ENCODE measurements at places on chromosomes 4 and X.

GRCh38 chrX:71100581-71101505 is 5.2 kb downstream of the FOXO4 start:
- DNase-seq = no peak

DNA sequence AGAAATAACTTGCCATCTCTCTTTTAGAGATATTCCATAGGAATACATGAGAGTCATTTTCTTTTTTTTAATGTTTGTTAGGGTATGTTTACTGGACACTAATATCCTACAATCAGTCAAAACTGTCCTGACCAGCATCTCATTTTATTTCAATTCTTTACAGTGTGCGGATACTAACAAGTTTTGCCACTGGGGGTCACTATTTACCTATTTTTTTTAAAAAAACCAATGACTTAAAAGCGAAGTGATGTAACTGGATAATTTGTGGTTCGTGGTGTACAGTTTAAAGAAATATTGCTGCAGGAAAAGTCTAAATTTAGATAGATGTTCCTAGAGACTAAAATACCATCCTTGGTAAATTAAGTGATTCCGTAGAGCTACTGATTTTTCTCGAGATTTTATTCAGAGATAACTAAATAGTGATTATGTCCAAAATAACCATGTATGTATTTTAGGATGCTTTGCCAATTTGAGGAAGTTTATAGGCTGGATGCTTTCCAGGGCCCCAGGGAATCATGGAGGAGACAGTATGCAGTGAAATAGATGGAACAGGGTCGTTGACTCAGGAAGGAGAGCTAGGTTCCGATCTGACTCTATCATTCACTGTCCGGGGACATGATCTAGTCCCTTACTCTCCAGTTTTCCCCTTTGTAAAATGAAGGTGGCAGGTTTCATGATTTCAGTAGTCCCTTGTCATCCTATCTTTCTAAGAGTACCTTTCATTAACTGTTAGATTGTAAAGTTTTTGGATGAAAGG is 34.0 kb upstream of the GNPDA2 start:
- no peak for DNase-seq

DNA sequence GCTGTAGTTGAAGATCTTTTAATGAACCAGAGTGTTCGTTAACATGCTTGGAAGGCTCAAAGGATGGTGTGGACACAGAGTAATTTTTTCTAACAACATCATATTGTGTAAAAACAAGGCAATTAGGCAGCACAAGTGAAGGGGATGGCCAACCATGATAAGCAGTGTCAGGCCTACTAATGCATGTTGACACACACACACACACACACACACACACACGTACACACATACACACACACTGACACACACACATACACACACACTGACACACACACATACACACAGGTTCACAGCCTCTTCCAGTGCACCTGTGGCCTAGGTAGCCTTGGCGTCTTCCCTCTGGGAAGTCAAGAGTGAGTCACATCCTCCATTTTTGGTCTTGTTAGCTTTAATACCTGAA is at the start of gene SUPT20HL1:
Gene SUPT20HL1, plus strand, starts transcription at position 368 of the 400 bp plus-strand sequence. CDS start 2,122 bp downstream, outside the sequence.
- DNase-seq = no peak

DNA sequence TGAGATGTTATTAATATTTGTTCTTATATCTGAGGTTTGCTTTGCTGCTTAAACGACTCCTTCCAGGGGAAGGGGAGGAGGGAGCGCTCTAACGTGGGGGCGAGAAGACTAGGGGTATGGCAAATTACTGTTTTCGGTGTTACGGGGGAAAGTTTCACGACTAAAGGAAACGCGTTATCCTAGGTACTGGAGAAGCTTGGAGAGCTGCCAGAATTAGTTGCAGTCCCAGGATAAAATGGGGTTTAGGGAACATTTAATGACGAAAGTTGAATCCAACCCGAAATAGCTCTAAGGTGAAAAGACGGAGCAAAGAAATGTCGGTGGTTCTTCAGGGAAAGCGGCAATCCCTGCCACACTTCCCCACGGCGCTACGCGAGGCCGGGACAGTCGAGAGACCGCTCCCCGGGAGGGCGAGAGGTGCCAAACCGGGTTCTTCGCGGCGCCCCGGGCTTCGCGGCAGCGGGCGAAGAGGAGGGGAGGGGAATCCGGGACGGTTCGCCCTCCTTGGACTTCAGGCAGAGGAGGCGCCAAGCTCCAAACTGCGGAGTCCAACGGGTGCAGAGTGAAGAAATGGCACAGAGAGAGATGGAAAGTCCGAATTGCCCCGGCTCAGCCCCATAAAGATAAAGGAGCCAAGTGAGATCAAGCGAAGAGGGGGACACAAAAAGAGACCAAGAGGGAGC is 724 bp downstream of the THOC2 start:
- no peak for DNase-seq

- DNase-seq = no peak
Measured at GRCh38 chr4:125728568-125728967, 413.8 kb downstream of the FAT4 start.
